Nephron progenitor cell (in vitro differentiated cells): ENCODE measurements at places on chromosomes 1 and 21.

GRCh38 chr1:113256348-113256729 is 134.0 kb upstream of the MAGI3 start:
- H3K4me3 ChIP-seq = no peak overlapping the region
- peaks cover 17% of the 10 kb centered on the region for H3K27me3 ChIP-seq
- H3K4me1 ChIP-seq = peaks cover 41% of the 10 kb centered on the region
- H3K27ac ChIP-seq = peak overlapping the region; percentile 25
- no peaks in the 10 kb centered on the region for H3K36me3 ChIP-seq
- DNase-seq = no peak

DNA sequence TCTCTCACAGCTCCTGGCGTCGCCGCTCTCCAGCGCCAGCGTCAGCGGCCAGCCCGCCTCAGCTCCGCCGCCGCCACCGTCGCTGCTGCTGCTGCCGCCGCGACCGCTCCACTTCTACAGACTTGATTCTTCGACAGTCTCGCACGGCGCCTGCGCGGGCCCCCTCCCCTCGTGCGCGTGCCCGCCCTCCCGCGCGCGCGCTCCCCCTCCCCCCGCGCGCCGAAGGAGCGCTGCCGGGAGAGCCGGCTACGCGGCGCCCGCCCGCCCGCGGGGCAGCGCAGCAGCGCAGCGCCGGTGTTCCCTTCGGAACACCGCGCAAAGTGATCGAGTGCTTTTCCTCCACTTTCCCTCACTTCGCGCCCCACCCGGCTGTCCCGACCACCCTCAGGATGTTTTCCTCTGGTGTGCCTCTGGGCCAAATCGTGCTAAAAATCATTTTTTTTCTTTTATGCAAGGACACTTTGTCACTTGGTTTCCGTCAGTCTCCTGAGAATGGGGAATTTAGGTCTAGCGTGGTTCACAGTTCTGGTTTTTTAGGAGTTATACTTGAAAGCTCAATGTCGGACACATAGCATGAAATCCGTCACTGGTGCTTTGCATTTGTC is at the start of gene IRF2BP2:
Gene IRF2BP2, minus strand, starts transcription at position 118 of the 605 bp plus-strand sequence. CDS start 684 bp downstream, outside the sequence.
- peaks cover 63% of the 10 kb centered on the region for H3K4me1 ChIP-seq
- H3K36me3 ChIP-seq = peaks cover 33% of the 10 kb centered on the region
- H3K27me3 ChIP-seq = peaks cover 4% of the 10 kb centered on the region

GRCh38 chr1:70978623-70979022 is 69.0 kb downstream of the PTGER3 start:
- no peak for DNase-seq
- H3K27me3 ChIP-seq = peaks cover 17% of the 10 kb centered on the region
- no peak overlapping the region for H3K4me3 ChIP-seq
- no peak overlapping the region for H3K27ac ChIP-seq

DNA sequence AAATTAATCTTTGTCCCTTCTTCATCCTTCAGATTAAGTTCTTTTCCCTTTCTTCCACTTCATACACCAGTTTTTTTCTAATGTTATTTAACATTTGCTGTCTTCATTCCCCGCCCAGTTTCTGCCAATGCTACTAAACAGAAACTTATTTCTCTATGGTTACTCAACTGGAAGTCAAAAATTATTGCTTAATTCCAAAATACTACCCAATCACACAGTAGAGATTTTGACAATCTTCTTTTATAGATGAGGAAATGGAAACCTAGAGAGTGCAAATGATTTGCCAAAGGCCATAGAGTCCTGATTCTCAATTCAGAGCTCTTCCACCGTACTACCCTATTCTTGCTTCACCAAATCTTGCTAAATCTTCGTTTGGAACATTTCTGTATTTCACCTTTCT is 58.1 kb upstream of the SH3GLB1 start:
- H3K4me3 ChIP-seq = no peak overlapping the region
- no peaks in the 10 kb centered on the region for H3K36me3 ChIP-seq
- no peaks in the 10 kb centered on the region for H3K4me1 ChIP-seq
- H3K27ac ChIP-seq = no peak overlapping the region

DNA sequence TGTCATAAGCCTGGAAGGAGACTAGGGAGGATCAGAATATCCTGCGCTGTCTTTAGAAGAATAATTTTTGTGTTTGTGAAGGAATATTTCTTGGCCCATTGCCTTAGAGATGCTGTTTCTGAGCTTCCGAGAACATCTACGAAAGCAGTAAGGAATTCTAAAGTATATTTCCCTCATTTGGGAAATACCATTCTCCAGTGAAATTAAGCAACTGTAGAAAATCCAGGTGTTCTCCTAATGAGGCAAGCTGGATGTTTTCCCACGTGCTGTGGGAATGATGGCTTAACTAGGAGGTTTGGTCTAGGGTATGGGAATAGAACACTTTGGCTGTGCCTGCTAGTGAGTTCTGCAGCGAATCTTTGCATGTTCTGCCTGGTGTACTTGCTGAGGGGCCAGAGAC is 168.9 kb upstream of the KIAA0040 start:
- no peaks in the 10 kb centered on the region for H3K36me3 ChIP-seq
- no peak overlapping the region for H3K27ac ChIP-seq
- H3K27me3 ChIP-seq = peaks cover 43% of the 10 kb centered on the region

DNA sequence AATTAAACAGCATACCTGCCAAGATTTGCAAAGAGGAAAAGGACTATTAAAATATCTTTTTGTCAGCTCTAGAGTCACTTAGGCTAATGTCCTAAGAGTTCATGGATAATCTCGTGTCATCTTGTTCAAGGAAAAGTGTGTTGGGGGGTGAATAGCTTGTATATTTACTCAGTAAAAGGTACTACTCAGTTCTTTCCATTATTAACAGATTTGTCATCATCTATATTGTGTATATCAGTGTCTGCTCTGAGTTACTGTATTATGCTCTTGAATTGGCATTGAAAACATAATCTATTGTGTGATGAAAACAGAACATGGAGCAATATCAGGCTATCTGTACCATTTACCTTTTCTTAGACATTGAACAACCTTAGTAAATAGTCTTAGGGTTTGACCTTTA is 41.9 kb downstream of the SMG7 start:
- peaks cover 19% of the 10 kb centered on the region for H3K36me3 ChIP-seq
- no peak for DNase-seq
- no peak overlapping the region for H3K27ac ChIP-seq
- no peaks in the 10 kb centered on the region for H3K4me1 ChIP-seq
- H3K4me3 ChIP-seq = no peak overlapping the region
- H3K27me3 ChIP-seq = no peaks in the 10 kb centered on the region

- DNase-seq = no peak
- H3K4me3 ChIP-seq = no peak overlapping the region
- peaks cover 3% of the 10 kb centered on the region for H3K27me3 ChIP-seq
- no peak overlapping the region for H3K27ac ChIP-seq
- no peaks in the 10 kb centered on the region for H3K36me3 ChIP-seq
- H3K4me1 ChIP-seq = peaks cover 11% of the 10 kb centered on the region
These were observed 8.1 kb upstream of the LBR start for GRCh38 chr1:225435957-225436392.

GRCh38 chr1:227841096-227841495 is 25.6 kb downstream of the PRSS38 start:
- H3K4me1 ChIP-seq = peaks cover 10% of the 10 kb centered on the region
- H3K36me3 ChIP-seq = no peaks in the 10 kb centered on the region
- peaks cover 7% of the 10 kb centered on the region for H3K27me3 ChIP-seq
- H3K4me3 ChIP-seq = no peak overlapping the region
- peak; percentile 14 for DNase-seq
- no peak overlapping the region for H3K27ac ChIP-seq

DNA sequence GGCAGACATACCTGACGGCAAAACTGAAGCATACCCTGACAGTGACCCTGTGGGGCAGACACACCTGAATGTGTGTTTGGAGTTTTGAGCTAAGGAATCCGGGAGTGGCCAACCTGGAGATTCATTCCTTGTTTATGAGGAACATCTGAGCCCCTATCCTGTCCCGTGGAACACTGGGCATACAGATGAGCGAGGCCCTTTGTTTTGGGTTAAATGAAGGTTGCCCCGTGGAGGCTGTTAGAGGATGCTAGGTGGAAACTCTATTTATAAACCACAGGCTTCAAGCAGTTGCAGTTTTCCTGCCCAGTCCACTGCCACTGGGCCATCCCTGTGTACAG is 18.1 kb downstream of the GALNT2 start:
- no peak overlapping the region for H3K4me3 ChIP-seq
- peaks cover 7% of the 10 kb centered on the region for H3K27me3 ChIP-seq
- DNase-seq = no peak

DNA sequence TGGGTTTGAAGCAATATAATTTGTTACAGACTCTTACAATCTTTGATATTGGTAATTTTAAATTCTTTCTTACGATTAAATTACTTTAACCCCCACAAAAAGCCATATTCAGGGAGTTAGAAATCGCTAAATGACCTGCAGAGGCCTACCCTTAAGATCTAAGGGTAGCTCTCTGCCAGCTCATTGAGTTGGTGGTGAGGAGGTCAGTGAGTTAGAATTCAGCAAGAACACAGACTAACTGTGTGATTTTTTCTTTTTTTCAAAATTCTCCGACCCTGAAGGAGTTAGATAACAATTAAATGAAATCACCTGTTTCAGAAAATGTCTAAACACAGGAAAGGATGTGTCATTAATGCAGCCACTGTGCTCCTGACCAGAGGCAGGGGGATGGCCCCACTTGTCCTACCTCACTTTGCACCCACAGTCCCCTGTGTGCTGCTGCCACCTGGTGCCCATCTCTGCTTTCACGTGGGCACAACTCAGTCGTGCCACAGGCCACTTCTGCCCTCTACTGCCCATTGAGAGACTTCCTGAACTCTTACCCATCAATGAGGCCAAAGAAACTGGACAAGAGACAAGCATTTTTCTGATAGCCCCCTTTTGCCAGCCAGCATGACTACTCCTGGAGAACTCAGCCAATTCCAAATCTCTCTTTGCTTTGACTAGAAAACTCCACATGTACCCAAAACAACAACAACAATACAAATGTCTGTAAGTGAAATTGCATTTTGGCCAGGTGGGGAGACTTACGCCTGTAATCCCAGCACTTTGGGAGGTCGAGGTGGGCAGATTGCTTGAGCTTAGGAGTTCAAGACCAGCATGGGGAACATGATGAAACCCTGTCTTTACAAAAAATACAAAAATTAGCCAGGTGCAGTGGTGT is 8.4 kb downstream of the CFAP45 start:
- H3K4me1 ChIP-seq = peaks cover 7% of the 10 kb centered on the region
- no peak overlapping the region for H3K4me3 ChIP-seq
- peak; percentile 44 for DNase-seq
- H3K27ac ChIP-seq = no peak overlapping the region
- peaks cover 12% of the 10 kb centered on the region for H3K27me3 ChIP-seq

DNA sequence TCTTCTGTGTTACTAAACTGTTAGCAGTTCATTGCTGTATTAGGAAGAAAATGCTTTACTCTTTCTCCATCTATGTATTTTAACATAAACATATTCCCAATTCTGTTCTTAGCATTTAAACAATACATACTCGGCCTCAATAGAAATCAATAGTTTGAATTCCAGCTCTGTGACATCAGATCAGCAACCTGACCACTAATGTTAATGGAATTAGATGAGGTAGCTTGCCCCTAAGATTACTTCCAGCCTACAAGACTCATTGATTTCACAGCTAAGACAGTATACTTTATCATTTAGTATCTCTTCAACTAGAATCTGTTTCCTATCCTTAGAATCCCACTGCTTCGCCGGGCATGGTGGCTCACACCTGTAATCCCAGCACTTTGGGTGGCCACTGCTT is 38.9 kb downstream of the EPRS1 start:
- no peak for DNase-seq
- no peaks in the 10 kb centered on the region for H3K27me3 ChIP-seq
- H3K27ac ChIP-seq = no peak overlapping the region
- H3K4me1 ChIP-seq = no peaks in the 10 kb centered on the region
- H3K36me3 ChIP-seq = peaks cover 43% of the 10 kb centered on the region
- H3K4me3 ChIP-seq = no peak overlapping the region

DNA sequence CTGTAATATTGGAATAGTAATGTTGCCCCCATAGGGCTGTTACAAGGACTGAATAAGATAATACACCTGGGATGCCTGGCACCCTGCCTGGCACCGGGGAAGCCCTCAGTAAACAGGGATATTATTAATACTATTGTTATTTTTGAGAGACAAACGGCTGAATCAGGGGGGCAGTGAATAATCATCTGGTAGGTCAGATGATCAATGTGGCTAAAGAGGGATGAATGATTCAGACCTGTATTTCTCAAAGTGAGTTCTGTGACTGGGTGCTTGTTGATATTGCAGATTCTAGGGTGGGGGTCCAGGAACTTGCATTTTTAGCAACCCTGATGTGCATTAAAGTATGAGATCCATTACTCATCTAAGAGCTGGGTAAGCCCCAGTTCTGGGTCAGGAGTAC is 46.2 kb upstream of the BCL10 start:
- no peak overlapping the region for H3K27ac ChIP-seq
- no peaks in the 10 kb centered on the region for H3K4me1 ChIP-seq
- no peak for DNase-seq
- H3K4me3 ChIP-seq = no peak overlapping the region
- no peaks in the 10 kb centered on the region for H3K36me3 ChIP-seq
